ENCODE measurements at places on chromosomes 2 and 18.

DNA sequence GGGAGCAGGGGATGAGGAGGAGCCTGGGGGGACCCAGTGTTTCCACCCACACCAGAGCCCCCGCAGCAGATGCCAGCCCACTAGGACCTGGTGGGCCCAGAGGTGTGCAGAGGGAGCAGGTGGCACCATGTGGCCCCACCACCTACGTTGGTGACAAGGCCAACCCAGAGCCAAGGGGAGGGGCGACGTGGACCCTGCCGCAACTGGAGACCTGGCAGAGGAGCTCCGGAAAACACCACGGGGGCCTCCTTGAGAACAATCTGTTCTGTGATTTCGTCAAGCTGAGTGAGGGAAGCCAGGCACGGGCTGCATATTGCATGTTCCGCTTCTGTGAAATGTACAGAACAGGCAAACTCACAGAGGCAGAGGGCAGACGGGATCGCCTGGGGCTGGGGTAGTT is 49.1 kb upstream of the GPC1 start:
- no peak for DNase-seq

DNA sequence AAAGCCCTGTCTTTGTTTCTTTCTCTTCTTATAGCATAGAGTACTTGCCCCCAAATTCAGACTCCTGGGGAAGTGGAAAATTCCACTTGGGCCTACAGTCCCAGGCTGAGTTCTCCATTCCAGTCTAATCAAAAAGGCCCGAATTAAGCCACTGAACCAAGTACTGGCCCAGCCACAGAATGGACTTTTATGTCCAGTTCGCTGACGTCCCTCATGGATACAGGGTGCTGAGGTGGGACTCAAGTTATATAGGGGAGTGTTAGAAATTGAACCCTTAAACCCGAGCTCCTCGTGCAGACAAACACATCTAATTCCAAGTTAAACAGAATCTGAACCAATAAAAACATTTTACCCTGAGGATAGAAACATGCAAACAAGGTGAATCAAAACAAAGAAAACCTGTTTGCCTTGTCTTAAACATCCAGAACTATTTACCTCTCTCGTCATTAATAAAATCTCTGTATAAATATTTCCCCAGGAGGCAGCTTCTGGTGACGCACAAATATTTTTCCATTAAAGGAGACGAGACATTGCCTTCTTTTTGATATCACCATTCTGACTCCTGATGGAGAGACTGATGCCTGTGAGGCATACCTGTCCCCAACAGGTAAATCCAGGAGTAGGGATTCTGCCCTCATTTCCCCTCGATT is 136.8 kb upstream of the ARL4C start:
- no peak for DNase-seq

GRCh38 chr2:33069894-33070651 is 123.3 kb downstream of the LTBP1 start:
- no peak for DNase-seq

DNA sequence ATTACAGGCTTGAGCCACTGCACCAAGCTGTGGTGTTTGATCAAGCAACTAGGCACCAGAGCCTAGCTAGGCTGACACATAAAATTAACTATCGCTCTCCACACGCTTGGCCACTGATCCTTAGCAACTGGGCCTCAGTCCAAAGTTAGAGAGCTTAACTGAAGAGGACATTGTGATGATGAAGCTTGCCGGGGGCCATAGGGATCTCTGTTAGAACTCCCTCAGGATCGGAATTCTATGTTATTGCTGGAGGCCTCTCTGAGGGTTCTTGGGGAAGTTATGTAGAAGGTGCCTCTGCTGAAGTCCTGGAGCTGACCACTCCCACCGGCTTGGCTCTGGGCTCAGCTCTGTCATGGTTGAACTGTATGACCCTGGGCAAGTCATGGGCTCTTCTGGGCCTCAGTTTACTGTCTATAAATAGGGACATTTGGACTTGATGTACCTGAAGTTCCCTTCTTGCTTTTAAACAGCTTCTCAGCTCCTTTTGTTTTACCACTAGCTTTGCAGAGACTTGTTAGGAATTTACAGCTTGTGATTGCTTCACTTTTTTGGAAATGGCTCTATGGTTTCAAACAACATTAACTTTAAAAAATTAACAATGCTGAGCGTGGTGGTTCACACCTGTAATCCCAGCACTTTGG is 44.1 kb downstream of the GATA6 start:
- DNase-seq = no peak

DNA sequence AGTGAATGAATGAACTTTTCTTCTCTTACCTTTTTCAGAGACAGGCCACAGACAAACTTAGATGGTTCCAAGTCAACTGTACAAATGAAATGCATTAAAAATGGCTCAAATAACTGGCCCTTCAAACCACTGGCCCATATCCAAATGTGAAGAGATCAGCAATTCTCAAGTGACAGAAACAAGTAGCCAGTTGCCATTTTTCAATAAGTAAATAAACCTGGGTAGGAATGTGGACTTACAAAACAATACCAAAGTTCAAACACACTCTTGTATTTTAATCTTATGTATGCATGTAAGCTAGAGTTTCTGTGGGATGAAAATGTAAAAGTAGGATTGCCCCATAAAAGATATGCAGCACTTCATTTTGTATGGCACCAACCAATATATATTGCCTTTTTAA is 129.2 kb downstream of the MEP1B start:
- DNase-seq = no peak

GRCh38 chr18:5955861-5956260 is 60.5 kb upstream of the TMEM200C start:
- no peak for DNase-seq

Measured in stimulated activated CD8-positive, alpha-beta memory T cell treated with anti-CD3 and anti-CD28 coated beads, Interleukin-15, amount 100 ng/mL, for 4 hours (primary cell).